ENCODE measurements at places on chromosomes 11 and 22.

DNA sequence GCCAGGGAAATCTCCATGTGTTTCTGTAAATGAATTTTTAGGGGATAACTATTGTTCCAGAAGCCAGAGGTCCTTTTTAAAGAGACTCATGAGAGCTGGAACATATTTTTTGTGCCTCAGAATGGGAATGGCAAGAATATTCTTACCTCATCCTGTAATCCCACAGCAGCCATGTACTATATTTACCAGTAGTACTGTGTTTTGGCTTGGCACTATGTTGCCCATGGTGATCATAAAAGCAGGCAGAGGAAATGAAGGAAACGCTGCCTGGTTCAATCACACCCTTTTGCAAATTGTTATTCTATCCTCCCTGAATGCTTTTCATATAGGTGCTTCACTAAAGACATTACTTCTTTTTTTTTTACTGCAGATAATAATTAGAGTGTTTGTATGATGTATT is 81.0 kb downstream of the ANO3 start:
- no peak for DNase-seq

GRCh38 chr11:92361551-92361950 is 136.9 kb downstream of the FAT3 start:
- no peak for DNase-seq

- DNase-seq = no peak
Measured at GRCh38 chr11:2305788-2306451, 4.1 kb downstream of the TSPAN32 start.

- DNase-seq = no peak
Measured at GRCh38 chr11:11975201-11976092, 33.0 kb downstream of the DKK3 start.
